Upper lobe of right lung (tissue), 1 donor: ENCODE measurements at places on chromosomes 2 and 18. TPM values are rescaled to one million over a fixed set of nuclear protein-coding genes. Genes with fewer than 3 reads are reported as not detected.

The BCS1L gene
- 38.5 TPM for total RNA-seq

GRCh38 chr2:104976603-104977120, 61.2 kb upstream of the MRPS9 start:
- H3K27ac ChIP-seq, result no peak overlapping the region
- DNase-seq, result no peak
- no peaks in the 10 kb centered on the region for H3K4me1 ChIP-seq
- H3K27me3 ChIP-seq, result no peaks in the 10 kb centered on the region

GRCh38 chr18:58522132-58522531, 106.8 kb downstream of the ALPK2 start:
- DNase-seq, result no peak
- H3K36me3 ChIP-seq, result no peaks in the 10 kb centered on the region
- no peak overlapping the region for H3K4me3 ChIP-seq
- no peaks in the 10 kb centered on the region for H3K4me1 ChIP-seq
- H3K27ac ChIP-seq, result no peak overlapping the region

- H3K27me3 ChIP-seq, result peaks cover 8% of the 10 kb centered on the region
- H3K4me3 ChIP-seq, result no peak overlapping the region
- no peak overlapping the region for H3K27ac ChIP-seq
- no peaks in the 10 kb centered on the region for H3K4me1 ChIP-seq
- no peaks in the 10 kb centered on the region for H3K36me3 ChIP-seq
Measured at GRCh38 chr2:240179186-240179815, 38.8 kb upstream of the OTOS start.

The CYP1B1 gene
- 69.4 TPM for total RNA-seq

- H3K27ac ChIP-seq, result peak overlapping the region; percentile 58
- no peaks in the 10 kb centered on the region for H3K27me3 ChIP-seq
- H3K4me3 ChIP-seq, result no peak overlapping the region
- no peak for DNase-seq
Measured at GRCh38 chr2:239225371-239225851, 175.4 kb downstream of the HDAC4 start.

DNA sequence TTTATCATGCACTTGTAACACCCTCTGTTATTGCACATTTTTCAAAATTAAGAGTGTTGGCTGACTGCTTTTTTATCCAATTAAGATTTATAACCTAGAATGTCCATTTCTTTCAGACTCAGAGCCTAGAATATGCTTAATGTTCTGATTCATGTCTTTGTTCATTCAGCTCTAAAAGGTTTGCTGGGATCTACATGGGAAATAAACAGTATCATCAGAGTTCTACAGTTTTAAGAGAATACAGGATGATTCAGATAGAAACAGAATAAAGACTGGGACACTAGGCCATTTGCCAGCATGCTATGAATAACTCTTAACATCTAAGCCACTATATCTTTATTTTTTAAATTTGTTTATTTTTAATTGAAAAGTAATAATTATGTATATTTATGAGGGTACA, 713.7 kb upstream of the CHAC2 start:
- no peaks in the 10 kb centered on the region for H3K36me3 ChIP-seq
- no peak for DNase-seq
- H3K4me3 ChIP-seq, result no peak overlapping the region
- H3K4me1 ChIP-seq, result no peaks in the 10 kb centered on the region
- no peaks in the 10 kb centered on the region for H3K27me3 ChIP-seq
